Gastrocnemius medialis (tissue), 4 donors: ENCODE measurements at places on chromosomes 7 and 10. TPM values are rescaled to one million over a fixed set of nuclear protein-coding genes. Genes with fewer than 3 reads are reported as not detected.

GRCh38 chr10:11238893-11239292 is 221.2 kb downstream of the CELF2 start:
- no peaks in the 10 kb centered on the region for H3K36me3 ChIP-seq
- no peak for DNase-seq
- no peaks in the 10 kb centered on the region for H3K27me3 ChIP-seq
- no peak overlapping the region for H3K27ac ChIP-seq
- peaks cover 6% of the 10 kb centered on the region for H3K4me1 ChIP-seq

DNA sequence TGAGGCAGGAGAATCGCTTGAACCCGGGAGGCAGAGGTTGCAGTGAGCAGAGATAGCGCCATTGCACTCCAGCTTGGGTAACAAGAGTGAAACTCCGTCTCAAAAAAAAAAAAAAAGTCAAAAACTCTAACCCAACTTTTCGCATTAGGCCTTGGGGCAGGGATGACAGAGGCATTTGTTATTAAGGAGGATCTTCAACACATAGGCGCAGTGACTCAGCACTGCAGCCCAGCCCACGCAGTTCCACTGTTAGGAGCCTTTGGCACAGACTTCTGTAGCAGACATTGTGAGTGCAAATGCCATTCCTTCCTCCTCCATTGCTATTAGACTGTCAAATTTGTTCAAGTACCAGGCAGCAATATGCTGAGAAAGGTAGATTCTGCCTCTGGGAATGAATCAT is 43.1 kb upstream of the KLHL7 start:
- no peaks in the 10 kb centered on the region for H3K36me3 ChIP-seq
- no peak overlapping the region for H3K4me3 ChIP-seq
- H3K27me3 ChIP-seq, result no peaks in the 10 kb centered on the region
- no peak overlapping the region for H3K27ac ChIP-seq

GRCh38 chr10:66805612-66806011 is 120.2 kb upstream of the LRRTM3 start:
- no peaks in the 10 kb centered on the region for H3K4me1 ChIP-seq
- H3K27ac ChIP-seq, result no peak overlapping the region
- no peaks in the 10 kb centered on the region for H3K36me3 ChIP-seq
- H3K27me3 ChIP-seq, result no peaks in the 10 kb centered on the region
- no peak for DNase-seq
- H3K4me3 ChIP-seq, result no peak overlapping the region

GRCh38 chr7:101206665-101207042 is 5.8 kb upstream of the MOGAT3 start:
- H3K36me3 ChIP-seq, result peaks cover 31% of the 10 kb centered on the region
- no peak for DNase-seq
- H3K27ac ChIP-seq, result no peak overlapping the region
- no peaks in the 10 kb centered on the region for H3K4me1 ChIP-seq

DNA sequence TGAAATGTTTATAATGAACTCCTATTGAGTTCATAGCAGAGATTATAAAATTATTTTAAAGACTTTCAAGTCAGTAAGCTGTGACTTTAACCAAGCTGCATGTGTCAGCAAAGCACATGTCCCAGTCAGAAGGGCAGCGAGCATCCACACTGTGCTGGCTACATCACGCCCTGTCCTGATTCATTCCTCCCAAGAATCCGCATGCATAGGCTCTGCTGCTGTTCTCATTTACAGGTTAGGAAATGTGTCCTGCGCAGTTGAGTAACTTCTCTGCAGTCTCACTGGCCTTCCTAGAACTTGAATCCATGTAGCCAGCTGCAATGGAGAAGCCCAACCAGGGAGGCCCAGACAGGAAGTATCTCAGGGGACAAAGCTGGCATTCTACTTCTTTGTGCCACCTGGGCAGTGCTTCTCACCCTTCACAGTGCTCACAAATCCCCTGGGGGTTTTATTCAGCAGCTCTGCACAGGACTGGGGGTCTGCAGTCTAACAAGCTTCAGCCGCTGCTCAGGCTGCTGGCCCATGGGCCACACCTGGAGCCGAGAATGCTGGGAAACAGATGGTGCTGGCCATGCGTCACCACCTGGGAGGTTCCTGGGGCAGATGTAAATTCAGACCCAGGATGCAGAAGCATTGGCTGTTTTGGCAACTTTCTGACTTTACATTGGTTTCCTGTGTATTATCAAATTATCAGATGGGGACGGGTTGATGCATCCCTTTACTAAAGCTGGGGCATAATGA is 192.8 kb upstream of the GDF10 start:
- no peaks in the 10 kb centered on the region for H3K27me3 ChIP-seq
- no peak for DNase-seq
- H3K27ac ChIP-seq, result no peak overlapping the region
- H3K36me3 ChIP-seq, result no peaks in the 10 kb centered on the region

DNA sequence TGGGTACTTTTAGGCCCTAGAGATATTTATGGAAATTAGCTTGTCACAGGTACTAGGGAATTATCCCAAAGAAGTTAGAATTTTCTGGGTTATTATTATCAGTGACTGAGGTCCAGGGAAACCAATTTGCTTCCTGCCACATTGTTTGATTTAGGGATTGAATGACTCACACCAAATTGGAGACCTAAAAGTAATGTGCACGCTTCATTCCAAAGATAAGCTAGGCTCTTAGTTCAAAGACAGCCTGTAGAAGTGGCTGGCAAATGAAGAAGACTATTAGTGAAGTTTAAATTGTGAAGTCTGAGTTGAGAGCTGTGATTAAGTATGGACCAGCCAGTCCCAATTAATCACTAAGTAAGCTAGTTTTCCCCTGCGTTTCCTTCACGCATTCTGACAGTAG is 188.1 kb upstream of the MYO3A start:
- no peak for DNase-seq
- no peaks in the 10 kb centered on the region for H3K4me1 ChIP-seq
- H3K27me3 ChIP-seq, result no peaks in the 10 kb centered on the region
- H3K36me3 ChIP-seq, result no peaks in the 10 kb centered on the region
- H3K27ac ChIP-seq, result no peak overlapping the region

GRCh38 chr7:111987886-111988285 is 218.3 kb downstream of the DOCK4 start:
- H3K4me1 ChIP-seq, result no peaks in the 10 kb centered on the region
- no peak overlapping the region for H3K4me3 ChIP-seq
- no peak overlapping the region for H3K27ac ChIP-seq
- DNase-seq, result no peak
- H3K36me3 ChIP-seq, result no peaks in the 10 kb centered on the region
- no peaks in the 10 kb centered on the region for H3K27me3 ChIP-seq

DNA sequence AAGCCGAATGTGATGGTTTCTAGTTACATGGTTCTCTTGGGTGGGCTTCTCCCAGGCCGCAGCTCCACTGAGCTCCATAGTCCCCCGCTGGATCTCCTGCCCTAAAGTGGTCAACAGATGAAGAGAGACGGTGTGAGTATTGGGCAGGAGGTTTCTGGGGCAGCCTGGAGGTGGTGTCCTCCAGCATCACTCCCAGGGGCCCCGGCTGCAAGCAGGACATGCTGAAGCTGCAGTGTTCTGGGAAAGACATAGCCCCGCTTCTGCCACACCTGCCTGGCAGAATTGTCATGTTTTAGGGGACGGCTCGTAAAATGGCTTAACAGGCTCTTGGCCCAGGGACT is 40.4 kb downstream of the CALML3 start:
- H3K27me3 ChIP-seq, result no peaks in the 10 kb centered on the region
- no peak overlapping the region for H3K27ac ChIP-seq
- H3K36me3 ChIP-seq, result no peaks in the 10 kb centered on the region
- H3K4me3 ChIP-seq, result no peak overlapping the region
- H3K4me1 ChIP-seq, result no peaks in the 10 kb centered on the region

Gene TMEM176A
- total RNA-seq, result 12.9 TPM
